Pancreas (tissue), 10 donors: ENCODE measurements at places on chromosomes 3 and 15. TPM values are rescaled to one million over a fixed set of nuclear protein-coding genes. Genes with fewer than 3 reads are reported as not detected.

Gene MAP1A
- 0.63 TPM for total RNA-seq

Gene NME9
- total RNA-seq, result 1.8 TPM

Gene SLCO2A1
- total RNA-seq, result 4.6 TPM

DNA sequence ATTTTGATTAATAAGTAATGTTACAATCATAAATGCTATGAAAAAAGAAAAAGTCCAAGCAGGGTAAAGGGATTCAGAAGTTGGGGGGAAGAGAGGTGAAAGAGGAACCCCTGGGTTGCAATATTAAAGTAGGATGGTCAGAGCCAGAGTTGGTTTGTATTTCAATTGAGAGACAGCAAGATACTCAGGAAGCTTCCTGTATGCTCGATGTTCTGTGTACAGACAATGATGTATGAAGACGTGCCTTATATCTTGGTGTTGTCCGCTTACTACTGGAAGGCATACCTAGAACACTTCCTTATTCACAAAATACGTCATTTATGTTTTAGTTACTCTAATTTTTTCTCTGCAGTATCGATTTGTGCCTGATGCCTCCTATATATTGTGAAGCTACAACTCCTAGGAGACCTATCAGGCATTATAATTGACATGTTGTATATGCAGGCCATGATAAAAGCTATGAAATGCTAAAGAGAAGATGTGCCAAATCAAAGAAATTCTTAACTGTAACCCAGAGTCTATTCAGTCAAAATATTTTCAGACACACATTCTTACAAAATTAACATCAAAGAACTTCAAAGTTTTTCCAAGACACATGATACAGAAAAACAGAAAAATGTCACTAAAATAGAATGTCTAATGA is 87.5 kb downstream of the TBL1XR1 start:
- H3K4me3 ChIP-seq, result no peak overlapping the region
- no peak overlapping the region for H3K27ac ChIP-seq
- peaks cover 43% of the 10 kb centered on the region for H3K4me1 ChIP-seq
- no peak for DNase-seq
- no peaks in the 10 kb centered on the region for H3K27me3 ChIP-seq
- no peaks in the 10 kb centered on the region for H3K36me3 ChIP-seq

DNA sequence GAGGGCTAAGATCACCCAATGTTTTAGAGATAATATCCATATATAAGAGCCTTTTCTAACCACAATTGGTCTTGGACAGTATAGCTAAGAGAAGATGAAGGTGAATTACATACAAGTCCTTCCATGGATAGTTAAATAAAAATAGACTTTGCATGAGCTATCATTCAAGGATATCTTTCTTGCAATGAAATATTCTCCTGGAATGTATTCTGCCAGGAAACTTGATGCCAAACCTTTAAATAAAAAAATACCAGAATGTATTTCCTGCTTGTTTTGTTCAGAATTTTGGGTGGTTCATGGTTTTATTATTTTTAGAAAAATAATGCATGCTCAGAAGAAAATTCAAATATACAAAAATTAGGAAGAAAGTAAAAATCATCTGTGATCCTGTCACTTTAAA is 88.8 kb upstream of the PPIB start:
- no peaks in the 10 kb centered on the region for H3K36me3 ChIP-seq
- no peaks in the 10 kb centered on the region for H3K27me3 ChIP-seq
- peaks cover 40% of the 10 kb centered on the region for H3K4me1 ChIP-seq
